Aorta (tissue), 5 donors: ENCODE measurements at places on chromosomes 13 and 19. TPM values are rescaled to one million over a fixed set of nuclear protein-coding genes. Genes with fewer than 3 reads are reported as not detected.

The SLC10A2 gene
- total RNA-seq, result not detected

DNA sequence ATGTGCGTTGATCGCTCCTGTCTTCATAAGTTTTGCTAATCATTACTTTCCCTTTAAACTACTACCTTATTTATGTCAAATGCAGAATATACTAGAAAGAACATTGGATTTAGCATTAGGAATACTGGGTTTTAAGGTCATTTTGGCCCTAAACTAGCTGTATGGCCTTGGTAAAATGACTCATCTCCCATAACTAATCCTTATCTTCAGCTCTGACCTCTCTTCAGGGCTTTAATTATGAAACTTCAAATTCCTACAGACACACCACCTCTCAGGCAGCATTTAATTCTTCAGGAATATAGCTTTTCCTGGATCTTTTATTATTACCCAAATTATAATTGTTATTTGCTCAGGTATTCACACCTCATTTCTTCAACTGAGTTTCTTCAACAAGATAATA, 121.2 kb downstream of the STARD13 start:
- no peak for DNase-seq

- no peak for DNase-seq
These were observed 445.8 kb downstream of the SUCLA2 start for GRCh38 chr13:47555235-47555634.

The CLC gene
- not detected for total RNA-seq

GRCh38 chr13:90623318-90624011, 724.0 kb upstream of the MIR17HG start:
- DNase-seq, result no peak

The GPI gene
- 197 TPM for total RNA-seq

DNA sequence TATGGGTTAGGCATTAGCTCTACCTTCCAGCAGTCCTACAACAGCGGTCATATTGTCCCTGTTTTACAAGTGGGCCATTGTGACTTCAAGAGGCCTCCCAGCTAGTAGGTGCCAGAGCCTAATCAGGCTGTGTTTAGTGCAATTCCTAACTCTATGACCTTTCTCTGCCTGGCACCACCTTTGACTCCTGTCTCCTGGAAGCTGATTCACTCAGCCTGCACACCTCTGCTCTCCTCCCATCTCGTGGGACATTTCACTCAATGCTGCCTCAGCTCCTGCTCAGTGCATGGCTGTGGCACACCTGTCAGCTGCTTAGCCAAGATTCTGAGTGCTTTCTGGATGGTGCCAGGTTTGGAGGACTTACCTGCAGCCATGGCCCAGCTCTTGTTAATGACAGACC, 9.5 kb upstream of the GJB6 start:
- DNase-seq, result no peak

DNA sequence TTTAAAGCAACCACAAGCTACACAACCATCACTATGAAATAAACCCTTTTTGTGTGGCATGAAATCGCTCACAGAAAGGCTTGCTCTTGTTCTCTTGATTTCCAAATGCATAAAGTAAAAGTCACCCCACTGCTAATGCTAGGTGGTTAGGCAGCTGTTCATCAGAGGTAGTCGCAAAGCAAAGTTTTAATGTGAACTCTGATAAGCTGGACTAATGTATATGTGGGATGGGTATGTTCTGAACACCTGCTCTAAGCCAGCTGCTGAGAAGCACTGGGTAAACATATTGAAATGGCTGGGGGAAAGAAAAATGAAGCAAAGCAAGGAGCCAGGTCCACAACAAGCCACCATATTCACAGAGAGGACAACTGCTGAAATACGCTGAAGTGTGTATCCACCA, 142.3 kb downstream of the KLF12 start:
- no peak for DNase-seq

GRCh38 chr13:86172961-86173360, 373.7 kb upstream of the SLITRK6 start:
- DNase-seq, result no peak

The APOC1 gene
- total RNA-seq, result 22.2 TPM

The URAD gene
- total RNA-seq, result not detected

- no peak for DNase-seq
These were observed 300.0 kb downstream of the SPRY2 start for GRCh38 chr13:80040981-80041317.

- DNase-seq, result no peak
These were observed 5.8 kb upstream of the PEAK3 start for GRCh38 chr19:2287585-2288337.

DNA sequence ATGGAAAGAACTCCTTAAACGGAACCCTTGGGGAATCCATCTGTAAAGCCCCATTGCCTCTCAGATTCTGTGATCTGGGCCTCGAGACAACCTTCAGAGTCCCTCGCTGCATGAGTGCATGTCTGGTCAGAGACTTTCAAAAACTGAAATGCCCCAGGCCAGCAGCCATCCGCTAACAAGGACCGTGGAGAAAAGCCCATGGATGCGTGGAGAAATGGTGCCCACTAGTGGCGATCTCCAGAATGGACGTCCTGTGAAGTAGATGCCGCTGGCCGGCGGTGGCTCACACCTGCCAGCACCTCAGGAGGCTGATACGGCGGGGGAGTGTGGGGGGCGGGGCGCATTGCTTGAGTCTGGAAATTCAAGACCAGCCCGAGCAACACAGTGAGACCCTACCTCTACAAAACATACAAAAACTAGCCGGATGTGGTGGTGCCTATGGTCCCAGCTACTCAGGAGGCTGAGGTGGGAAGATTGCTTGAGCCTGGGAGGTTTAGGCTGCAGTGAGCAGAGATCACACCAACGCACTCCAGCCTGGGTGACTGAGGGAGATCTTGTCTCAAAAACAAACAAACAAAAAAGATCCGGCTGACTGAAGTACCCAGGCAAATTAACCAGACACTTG, 7.9 kb upstream of the CDC16 start:
- peak; percentile 94 for DNase-seq

- DNase-seq, result no peak
These were observed 3.1 kb upstream of the SOHLH2 start for GRCh38 chr13:36217456-36217855.

- DNase-seq, result no peak
These were observed 2.3 kb downstream of the SLC5A5 start for GRCh38 chr19:17873786-17874757.

GRCh38 chr19:7550987-7551761, 15.7 kb downstream of the PNPLA6 start:
- peak; percentile 65 for DNase-seq

DNA sequence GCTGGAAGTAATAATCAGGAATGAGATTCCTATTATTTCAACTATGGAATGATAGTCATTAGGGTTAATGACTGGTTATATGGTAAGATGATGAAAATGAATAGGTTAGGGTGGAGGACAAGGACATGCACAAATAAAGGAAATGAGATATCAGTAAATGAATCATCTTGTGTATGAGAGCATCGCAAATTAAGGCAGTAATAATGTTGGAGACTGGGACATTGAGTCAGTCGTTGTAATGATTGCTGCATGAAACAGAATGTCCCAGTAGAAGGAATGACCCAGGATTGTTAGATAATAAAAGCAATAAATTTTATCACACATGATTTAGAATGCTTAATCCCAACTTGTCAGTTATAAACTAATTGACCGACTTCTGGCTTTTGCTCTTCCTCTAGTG, 1733.7 kb upstream of the PCDH20 start:
- DNase-seq, result no peak

GRCh38 chr19:28051047-28051446, 1161.9 kb downstream of the UQCRFS1 start:
- DNase-seq, result no peak

DNA sequence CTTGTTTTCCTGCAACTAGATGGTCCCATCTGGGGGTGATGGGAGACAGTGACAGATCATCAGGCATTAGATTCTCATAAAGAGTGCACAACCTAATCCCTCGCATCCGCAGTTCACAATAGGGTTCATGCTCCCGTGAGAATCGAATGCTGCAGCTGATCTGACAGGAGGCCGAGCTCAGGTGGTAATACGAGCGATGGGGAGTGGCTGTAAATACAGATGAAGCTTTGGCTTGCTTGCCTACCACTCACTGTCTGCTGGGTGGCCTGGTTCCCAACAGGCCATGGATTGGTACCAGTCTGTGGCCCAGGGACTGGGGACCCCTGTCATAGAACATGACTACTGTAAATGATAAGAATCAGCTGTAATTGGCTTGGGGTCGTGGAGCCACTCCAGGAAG, 28.0 kb downstream of the WDR88 start:
- peak; percentile 30 for DNase-seq

The PSG3 gene
- total RNA-seq, result not detected

DNA sequence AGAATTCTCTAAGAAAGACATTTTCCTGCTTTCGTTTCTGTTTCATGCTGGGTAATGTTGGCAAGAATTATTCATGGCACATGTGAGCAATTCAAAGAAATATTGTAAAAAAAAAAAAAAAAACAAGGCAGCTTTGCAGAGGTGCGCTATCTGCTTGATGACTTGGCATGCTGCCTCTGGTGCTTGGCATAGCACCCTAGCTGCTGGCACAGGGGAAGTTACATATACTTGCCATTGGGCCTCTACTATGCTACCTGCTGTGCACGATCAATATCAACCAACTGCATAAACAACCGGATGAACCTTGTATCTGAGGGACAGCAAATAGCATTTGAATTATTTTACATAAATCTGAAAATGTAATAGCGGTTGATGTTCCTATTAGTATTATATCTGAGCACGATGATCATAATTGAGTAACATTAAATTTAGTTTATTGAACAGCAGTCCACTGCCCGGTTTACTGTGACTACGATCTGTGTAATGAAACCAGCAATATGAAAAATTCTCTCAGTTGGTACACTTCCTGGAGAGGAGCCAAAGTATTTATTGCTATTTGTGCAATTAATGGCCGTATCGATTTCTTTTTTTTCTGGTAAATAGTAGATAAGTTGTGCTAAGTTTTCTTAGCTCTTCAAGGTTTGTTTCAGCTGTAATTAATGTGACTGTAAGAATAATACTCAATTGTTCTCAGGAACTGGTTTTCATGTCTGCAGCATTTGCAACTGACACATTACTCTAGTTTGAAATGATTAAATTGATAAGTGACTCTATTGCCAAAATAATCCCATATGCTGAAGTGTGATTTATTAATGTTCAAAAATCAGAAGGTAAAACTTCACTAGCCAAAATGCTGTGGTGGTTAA, 717.3 kb downstream of the DACH1 start:
- no peak for DNase-seq

DNA sequence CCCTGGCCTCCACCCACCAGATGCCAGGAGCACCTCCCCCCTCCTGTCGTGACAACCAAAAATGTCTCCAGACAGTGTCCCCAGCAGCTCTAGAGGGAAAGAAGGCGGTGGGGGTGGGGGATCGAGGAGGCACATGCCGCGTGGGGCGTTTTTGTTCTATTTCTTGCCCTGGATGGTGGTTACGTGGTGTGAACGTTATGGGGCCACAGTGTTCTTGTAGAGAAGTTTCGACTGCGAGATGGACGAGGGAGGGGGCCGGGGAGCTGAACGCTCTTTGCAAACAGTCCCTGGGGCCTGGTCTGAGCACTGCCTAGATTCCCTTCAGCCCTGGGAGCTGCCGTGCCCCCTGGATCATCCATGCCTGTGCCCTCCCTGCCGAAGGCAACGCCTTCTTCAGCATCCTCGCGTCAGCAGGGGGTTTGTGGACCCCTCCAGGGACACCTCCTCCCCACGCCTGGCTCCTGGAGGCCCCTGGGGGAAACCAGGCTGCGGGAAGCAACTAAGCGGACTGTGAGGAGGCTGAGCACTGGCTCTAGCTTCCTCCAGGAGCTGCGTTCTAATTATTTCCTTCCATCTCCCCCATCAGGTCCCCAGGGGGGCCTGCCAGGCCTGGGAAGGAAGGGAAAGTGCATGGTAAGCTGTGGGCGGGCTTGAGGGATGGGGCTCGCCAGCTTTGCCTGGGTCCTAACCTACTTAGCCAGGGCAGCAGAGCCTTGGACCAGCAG, 131.5 kb downstream of the IER2 start:
- no peak for DNase-seq

DNA sequence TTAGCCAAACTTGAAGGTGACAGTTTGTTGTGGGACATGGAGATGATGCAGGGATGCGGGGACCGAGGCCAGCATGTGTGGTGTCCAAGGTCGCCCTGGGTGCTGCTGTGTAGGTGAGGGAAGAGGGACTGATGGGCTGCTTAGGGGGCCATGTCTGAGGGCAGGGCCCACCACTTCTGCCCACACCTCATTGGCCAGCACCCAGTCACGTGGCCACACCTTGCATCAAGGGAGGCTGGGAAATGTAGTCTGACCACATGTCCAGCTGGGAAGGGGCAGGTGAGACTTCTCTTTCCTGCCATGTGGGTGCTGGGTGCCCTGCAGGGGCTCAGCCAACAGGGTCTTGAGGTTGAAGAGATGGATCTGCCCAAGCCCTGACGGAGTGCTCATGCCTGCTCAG, 88.9 kb downstream of the KDM4B start:
- no peak for DNase-seq

- DNase-seq, result no peak
These were observed 21.2 kb downstream of the ERFL start for GRCh38 chr19:41906916-41907680.

DNA sequence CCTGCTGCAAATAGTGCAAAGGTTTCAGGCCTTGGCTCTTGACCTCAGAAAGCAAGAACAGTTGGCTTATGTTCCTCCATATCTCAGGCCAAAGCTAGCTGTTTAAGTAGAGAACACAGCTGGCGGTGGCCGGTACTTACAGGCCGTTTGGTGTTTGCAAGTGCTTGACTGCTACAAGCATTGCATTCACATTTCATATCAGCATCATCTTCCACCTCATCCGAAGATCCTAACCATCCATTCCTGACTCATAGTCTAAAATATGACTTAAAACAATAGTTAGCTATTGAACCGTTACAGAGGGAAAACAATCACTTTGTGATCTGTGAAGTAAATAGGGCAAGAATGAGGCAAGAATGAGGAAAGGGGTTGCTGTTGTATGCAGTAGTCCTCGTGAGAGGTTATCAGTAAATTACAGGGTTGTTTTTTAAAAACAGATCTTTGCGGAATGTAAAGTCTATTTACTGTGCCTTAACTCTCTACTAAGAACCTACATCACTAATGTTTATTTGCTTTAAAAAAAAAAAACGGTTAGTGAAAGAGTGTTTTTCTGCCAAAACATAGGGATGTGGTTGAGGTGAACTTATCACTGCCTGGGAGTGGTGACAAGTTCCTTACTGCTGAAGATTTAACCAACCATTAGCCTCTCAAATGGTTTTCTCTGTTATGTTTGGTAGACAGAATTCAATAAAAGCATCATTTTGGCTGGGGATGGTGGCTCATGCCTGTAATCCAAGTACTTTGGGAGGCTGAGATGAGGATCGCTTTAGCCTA, 21.6 kb upstream of the WDR88 start:
- no peak for DNase-seq

- DNase-seq, result no peak
These were observed 36.5 kb downstream of the BTBD2 start for GRCh38 chr19:1979017-1979416.

DNA sequence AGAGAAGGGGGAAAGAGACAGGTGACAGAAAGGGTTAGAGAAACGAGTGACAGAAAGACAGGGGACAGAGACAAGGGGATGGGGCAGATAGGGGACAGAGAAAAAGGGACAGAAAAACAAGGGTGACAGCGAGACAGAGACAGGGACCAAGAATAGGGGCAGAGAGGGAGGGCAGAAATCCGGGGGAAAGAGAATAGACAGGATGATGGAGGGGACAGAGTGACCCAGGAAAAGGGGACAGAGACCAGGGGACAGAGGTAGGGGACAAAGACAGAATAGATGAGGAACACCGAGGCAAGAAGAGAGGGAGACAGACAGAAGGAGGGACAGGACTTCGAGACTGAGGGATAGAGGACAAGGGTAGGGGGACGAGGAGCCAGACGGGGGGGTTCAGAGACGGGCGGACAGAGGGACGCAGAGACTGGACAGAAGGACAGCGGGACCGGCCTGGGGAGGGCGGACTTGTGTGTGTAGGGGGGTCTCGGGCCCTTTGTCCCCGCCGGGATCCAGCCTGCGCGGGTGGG, 593 bp downstream of the CADM4 start:
- DNase-seq, result no peak

The CTU1 gene
- 5.4 TPM for total RNA-seq
